Motor neuron (in vitro differentiated cells): ENCODE measurements at places on chromosomes 5 and 9. TPM values are rescaled to one million over a fixed set of nuclear protein-coding genes. Genes with fewer than 3 reads are reported as not detected.

DNA sequence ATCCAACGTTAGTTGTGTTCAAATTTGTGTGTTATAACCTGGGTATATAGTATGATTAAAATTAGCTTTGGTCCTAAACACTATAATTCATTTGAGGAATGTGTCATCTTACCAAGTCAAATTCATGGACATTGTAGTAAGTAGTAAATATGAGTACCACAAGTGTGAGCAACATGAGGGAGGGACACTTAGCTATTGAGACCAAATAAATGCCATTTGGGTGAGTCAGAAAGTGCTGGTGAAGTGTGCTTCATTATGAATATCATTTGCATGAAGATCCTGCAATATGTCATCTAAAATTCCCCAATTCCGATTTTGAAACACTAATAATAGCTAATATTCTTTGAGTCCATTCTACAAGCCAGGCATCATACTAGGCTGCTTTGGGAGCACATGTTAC, 336.7 kb upstream of the KIF2A start:
- no peak for ATAC-seq

GRCh38 chr5:6473284-6473683, 24.6 kb downstream of the UBE2QL1 start:
- ATAC-seq, result peak; percentile 68

BARX1 gene
- not detected in 2 replicates for total RNA-seq

IL5 gene
- total RNA-seq, result 0.33 and 2.0 TPM in 2 replicates

DNA sequence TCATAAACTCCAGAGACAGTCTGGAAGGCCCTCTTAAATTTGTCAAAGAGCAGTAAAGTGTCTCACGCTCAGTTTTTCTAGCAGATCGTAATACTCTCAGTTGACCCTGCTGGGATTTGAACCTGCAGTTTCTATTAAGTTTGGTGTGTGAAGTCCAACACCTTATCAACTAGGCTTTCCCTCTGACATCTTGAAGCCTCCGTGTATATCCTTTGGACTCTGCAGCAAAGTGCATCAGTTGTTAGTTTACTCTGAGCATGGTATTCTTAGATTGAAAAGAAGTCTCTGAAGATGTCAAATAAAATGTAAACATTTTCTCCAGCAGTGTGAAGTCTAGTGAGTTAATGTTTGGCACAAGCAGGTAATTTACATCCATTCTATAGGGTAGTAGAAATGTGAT, 2.4 kb downstream of the FUBP3 start:
- ATAC-seq, result no peak

KIF20A gene
- total RNA-seq, result 1.2 and 2.1 TPM in 2 replicates

- no peak for ATAC-seq
Measured at GRCh38 chr5:178210073-178210535, 5.8 kb downstream of the HNRNPAB start.

GRCh38 chr9:77554586-77555105, 93.5 kb downstream of the GNA14 start:
- ATAC-seq, result no peak

ZNF618 gene
- total RNA-seq, result 22.7 and 23.0 TPM in 2 replicates

BHMT2 gene
- total RNA-seq, result 0.64 and 1.2 TPM in 2 replicates

PLEKHG4B gene
- 3.4 and 3.7 TPM in 2 replicates for total RNA-seq

GRCh38 chr5:82811490-82811889, 265.7 kb downstream of the TMEM167A start:
- ATAC-seq, result no peak

GRCh38 chr5:33227247-33227646, 213.5 kb upstream of the TARS1 start:
- ATAC-seq, result no peak

RNF183 gene
- total RNA-seq, result 0.16 and 0.50 TPM in 2 replicates

DNA sequence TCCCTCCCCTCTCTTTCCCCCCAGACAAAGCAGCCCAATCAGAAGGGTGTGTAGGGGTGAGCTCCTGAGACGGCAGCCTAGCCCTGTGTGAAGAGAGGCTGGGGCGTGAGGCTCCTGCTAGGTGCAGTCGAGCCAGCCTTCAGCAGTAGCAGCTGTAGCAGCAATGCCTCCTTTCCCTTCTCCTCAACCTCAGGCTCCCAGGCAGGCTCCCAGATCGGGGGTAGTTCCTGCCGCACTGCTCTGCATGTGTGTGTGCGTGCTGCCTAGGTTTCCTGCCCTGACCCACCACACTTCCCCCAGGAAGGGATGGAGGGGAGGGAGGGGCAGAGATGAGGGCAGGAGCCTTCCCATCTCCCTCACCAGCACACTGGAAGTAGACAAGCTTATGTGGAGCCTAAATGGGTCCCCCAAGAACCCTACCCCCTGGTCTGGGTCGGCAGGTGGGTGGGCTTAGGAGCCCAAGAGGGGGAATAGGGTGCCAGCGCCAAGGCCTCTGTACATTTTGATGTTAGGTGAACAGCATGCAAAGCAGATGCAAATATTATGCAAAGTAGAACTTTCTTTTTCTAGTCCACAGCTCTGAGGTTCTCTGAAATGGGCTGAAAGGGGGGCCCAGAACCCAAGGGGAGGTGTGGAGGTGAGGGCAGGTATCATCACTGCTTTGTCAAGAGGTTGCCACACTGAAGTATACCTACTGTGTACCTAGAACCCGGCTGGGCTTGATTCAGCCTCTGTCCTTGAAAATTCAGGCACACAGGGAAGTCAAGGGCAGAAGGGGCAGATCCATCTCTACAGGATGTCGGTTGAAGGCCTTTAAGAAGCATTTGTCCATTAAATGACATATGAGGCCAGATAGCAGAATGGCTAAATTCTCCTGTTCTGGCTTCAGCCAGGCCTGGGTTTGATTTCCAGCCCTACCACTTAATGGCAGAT, 57.8 kb downstream of the CXXC5 start:
- no peak for ATAC-seq

PTGER4 gene
- 10.6 and 12.0 TPM in 2 replicates for total RNA-seq

DNA sequence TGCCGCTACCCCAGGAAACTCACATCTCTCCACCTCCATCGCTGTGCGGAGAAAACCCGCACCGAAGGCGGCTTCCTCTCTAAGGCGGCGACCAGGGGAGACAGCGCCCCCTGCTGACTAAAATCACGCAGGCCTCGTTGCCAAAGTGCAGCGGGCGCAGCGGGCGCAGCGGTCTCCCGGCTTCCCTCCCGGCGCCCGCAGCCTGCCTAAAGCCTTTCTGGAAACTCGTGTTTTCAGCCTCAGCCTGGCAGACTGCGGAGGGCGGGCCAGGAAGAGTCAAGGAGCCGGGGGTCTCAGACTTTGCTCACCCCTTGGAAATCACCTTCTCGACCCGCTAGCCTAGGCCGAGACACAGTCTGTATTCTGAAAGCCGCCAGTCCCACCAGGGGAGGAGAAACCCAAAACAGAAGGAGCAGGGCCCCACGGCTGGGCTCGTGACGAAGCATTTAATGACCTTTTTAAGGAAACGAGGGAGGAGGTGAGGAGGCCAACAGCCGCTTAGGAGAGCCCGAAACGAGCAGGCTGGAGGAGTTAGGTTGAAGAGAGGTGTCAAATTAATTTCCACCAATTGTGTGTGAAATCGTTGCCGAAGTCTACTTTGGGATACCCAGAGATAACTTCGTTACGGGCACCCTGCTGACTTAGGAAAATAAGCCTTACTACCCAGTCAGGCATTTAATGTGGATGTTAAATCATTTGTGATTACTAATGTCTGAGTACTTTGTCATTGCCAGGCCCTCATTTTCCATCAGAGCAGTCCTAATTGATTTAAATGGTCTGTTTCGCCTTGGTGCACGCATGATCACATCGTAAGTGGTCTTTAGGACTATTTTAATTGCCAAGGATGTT, 7.3 kb upstream of the FOXB2 start:
- peak; percentile 88 for ATAC-seq

- ATAC-seq, result no peak
Measured at GRCh38 chr9:95130484-95130883, 187.0 kb downstream of the FANCC start.

CFAP157 gene
- total RNA-seq, result 2.7 and 3.0 TPM in 2 replicates

DNA sequence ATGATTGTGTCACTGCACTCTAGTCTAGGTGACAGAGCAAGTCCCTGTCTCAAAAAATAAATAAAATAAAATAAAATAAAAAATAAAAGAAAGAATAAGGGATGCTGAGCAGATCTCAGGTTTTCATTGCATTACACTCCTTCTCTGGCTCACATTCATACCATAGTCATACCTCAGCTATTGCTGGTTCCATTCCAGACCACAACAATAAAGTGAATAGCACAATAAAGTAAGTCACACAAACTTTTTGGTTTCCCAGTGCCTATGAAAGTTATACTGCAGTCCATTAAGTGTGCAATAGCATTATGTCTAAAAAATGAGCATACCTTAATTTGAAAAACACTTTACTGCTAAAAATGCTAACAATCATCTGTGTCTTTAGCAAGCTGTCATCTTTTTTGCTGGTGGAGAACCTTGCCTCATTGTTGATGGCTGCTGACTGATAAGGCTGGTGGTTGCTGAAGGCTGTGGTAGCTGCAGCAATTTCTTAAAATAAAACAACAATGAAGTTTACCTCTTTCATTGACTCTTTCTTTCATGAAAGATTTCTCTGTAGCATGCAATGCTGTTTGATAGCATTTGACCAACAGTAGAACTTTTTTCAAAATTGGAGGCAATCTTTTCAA, 415.7 kb downstream of the ZNF608 start:
- no peak for ATAC-seq

LCN1 gene
- not detected in 2 replicates for total RNA-seq

PCDHGB7 gene
- total RNA-seq, result 4.7 and 4.9 TPM in 2 replicates

DNA sequence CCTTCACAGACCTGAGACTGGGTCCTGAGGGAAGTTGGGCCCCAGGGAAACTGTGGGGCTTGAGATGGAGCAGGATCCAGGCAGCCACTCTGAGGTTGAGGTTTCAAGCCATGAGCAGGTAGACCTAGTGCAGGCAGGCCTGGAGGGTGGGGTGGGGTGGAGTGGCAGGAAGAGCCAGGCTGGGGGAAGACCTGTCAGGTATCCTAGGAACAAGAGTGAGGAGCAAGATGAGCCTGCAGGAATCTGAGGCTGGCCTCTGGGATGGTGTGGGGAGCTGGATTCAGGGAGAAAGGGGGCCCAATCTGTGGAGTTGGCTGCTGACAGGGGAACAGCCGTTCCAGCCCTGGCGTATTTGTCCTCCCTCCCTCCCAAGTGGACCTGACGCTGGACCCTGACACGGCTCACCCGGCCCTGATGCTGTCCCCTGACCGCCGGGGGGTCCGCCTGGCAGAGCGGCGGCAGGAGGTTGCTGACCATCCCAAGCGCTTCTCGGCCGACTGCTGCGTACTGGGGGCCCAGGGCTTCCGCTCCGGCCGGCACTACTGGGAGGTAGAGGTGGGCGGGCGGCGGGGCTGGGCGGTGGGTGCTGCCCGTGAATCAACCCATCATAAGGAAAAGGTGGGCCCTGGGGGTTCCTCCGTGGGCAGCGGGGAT, 9.8 kb downstream of the RACK1 start:
- ATAC-seq, result peak; percentile 6

GRCh38 chr5:61626639-61627282, 294.7 kb downstream of the ZSWIM6 start:
- no peak for ATAC-seq

DNA sequence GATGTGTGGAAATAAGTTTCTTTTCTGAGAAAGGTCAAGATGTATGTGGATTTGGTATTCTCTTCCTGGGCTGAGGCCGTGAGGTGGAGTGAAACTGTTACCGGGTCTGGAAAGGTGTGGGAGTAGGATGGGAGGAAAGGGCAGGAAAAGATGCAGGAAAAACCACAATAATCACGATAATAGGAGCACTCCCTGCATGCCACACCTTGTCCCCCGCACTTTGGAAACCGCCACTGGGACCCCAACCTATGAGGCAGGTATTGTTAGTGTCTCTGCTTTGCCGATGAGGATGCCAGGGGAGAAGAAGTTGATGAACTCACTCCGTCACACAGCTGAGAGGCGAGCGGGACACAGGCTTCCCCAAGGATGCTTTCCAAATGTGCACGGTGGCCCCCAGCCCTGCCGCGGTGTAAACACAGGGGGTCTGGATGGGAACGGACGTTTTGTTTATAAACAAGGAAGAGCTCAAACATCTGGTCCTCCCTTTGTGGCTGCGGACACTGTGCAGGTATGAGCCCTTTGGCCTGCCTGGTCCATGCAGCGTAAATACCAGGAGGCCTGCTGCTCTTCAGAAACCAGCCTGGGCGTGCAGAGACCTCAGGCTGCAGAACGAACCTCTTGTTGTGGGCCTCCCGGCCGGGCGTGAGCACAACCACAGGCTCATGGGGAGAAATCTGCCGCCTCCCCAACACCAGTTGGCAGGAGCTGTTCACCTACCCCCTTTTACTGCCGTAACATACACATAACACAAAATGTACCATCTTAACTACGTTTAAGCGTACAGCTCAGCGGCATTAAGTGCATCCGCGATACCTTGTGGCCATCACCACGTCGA, 126.7 kb downstream of the COL23A1 start:
- ATAC-seq, result no peak

GRCh38 chr9:100466829-100467221, 6.1 kb upstream of the TMEFF1 start:
- ATAC-seq, result no peak

- ATAC-seq, result peak; percentile 99
Measured at GRCh38 chr5:179060116-179061008, at the start of gene ZNF354C. ZNF354C (plus strand) TSS chr5:179060373; CDS start chr5:179062069, 1,696 bp downstream.

DNA sequence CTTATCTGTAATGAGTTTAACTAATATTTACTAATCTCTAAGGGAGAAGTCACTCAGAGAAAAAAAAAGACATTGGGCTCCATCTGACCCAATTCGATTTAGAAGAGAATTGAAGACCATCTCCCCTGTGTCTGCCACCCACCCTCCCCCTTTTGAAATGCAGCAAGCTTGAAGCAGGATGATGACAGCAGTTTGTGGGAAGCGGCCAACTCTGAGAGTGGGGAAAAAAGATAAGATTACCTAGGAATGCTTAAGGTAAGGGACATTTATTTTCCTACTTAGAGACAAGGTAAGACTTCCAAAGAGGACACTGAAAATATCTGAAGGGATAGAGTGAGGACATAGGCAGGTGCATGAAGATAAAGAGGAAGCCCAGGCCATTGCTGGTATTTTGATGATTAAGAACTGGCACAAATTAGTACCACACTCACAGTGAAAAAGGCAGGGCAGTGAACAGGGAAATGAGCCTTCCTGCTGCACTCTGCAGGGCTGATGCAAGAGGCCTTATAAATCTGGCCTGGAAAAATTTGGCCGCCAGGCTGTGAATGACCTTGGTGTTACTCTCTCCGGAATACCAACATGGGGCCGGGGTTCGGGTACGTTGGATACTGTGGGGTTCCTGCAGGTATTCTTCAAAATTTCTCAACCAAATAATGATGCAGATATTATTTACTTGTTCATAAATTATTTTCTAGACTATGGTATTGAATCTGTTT, 42.3 kb downstream of the HTR1A start:
- ATAC-seq, result no peak

CORO2A gene
- total RNA-seq, result 1.4 and 1.8 TPM in 2 replicates

DNA sequence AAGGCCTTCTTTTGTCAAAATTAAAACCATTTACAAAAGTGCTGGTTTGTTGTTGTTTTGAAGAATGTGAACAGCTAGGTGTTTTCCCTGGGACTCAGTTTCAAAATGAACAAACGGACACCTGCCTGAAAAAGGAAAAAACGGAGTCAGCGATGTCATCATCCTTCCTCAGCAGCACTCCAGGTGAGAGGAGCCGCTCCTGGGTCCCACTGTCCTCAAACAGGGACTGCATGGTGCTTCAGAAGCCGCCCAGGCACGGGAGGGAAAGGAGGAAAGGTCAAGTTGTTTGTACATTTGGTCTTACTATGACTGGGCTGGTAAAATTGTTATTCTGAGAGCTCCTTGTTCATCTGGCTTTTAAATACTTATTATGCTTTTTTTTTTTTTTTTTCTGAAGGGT, 69.0 kb upstream of the ZSWIM6 start:
- ATAC-seq, result no peak

- ATAC-seq, result no peak
Measured at GRCh38 chr9:127539982-127540663, 72.0 kb upstream of the STXBP1 start.

PCDHGC5 gene
- 0.98 and 1.3 TPM in 2 replicates for total RNA-seq

UCK1 gene
- total RNA-seq, result 20.2 and 22.7 TPM in 2 replicates

SHISAL2B gene
- 0.47 and 1.2 TPM in 2 replicates for total RNA-seq

CSNK1A1 gene
- total RNA-seq, result 258 and 260 TPM in 2 replicates

- ATAC-seq, result no peak
Measured at GRCh38 chr9:94799578-94800264, 73.2 kb downstream of the AOPEP start.
